GM18507 (cell line): ENCODE measurements at places on chromosomes 1 and 21.

GRCh38 chr1:29631836-29632805, 395.8 kb downstream of the PTPRU start:
- no peak for DNase-seq

DNA sequence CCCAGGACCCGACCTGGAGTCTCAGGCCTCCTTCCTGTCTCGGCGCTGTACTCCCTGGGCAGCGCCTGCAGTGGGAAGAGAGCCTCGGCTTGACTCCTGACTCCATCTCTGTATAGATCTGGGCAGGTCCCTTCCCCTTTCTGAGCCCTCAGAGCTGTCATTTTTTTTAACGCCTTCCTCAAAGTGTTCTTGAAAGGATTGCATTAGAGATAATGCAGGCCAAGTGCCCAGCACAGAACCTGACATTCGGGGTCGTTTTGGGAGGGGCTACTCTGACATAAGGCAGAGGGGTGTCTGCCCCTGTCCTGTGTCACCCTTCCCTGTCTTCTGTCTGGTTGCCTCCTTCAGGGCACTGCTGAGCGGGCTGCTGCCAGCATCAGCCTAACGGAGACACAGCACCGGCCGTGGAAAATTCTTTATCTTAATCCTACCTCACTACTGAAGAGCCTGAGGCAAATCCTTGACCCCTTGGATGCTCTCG, 271.6 kb downstream of the TRABD2B start:
- DNase-seq = no peak

- DNase-seq = no peak
Observed at GRCh38 chr1:44499306-44499705, 94.3 kb downstream of the RNF220 start.

- DNase-seq = no peak
Observed at GRCh38 chr1:208446271-208446691, 202.1 kb upstream of the PLXNA2 start.

DNA sequence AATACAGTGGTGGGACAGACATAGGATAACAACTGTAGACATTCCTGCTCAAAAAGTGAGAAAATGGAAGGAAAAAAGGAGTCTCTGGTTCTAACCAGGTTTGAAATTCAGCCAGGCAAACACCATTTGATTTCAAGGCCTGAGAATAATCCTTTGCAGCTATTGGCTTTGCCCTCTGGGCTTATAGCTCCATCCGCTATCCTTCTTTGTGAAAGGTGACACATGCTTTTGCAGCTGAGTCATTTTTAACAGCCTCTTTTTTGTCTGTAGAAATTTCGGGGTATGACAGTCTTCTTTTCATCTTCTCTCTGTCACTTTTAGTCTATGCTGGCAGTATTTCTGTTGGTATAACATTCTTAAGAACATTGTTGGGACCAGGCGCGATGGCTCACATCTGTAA, 16.2 kb downstream of the SDHC start:
- no peak for DNase-seq

DNA sequence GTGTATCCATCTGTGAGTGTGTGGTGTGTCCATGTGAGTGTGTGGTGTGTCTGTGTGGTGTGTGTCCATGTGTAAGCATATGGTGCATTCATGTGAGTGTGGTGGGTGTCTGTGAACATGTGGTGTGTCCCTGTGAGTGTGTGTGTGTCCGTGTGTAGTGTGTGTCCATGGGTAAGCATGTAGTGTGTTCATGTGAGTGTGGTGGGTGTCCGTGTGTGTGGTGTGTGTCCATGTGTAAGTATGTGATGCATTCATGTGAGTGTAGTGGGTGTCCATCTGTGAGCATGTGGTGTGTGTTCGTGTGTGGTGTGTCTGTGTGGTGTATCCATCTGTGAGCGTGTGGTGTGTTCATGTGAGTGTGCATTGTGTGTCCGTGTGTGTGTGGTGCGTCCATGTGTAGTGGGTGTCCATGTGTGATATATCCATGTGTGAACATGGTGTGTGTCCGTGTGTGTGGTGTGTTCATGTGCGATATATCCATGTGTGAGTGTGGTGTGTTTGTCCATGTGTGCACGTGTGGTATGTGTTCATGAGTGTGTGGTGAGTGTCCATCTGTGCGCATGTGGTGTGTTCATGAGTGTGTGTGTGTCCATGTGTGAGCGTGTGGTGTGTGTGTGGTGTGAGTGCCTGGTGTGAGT, 12.3 kb downstream of the SLC19A1 start:
- no peak for DNase-seq
